ENCODE measurements at places on chromosomes 16 and 17.

- DNase-seq, result no peak
These were observed 302.1 kb downstream of the MAP2K6 start for GRCh38 chr17:69716556-69716955.

DNA sequence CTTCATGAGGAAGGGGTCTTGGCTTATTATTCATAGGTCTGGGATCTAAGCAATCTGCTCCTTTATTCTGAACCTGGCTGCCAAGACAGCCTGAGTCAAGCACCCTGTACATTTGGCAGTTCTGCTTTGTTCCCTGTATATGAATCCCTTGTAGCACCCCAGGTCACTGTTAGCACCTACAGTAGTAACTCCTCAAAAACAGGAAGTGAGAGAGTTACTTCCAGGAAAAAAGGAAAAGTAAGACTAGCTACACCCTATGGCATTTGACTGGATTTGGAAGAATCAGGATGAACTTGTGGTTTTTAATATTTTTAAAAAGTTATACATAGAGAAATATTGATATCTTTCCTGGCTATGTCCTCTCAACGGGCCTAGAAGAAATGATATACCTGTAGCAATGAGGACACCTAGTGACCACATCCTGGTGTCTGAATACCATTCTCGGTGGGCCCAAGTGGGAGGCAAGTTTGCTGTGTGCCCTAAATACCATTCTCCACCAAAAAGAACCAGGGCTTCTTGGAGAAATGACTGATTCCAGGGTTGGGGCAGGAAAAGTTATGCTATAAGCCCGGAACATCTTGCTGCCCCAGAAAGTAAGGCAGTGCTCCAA lies 9.9 kb downstream of the ANKRD40 start:
- DNase-seq, result no peak

GRCh38 chr16:23267647-23268046 lies 34.5 kb upstream of the SCNN1B start:
- DNase-seq, result no peak

DNA sequence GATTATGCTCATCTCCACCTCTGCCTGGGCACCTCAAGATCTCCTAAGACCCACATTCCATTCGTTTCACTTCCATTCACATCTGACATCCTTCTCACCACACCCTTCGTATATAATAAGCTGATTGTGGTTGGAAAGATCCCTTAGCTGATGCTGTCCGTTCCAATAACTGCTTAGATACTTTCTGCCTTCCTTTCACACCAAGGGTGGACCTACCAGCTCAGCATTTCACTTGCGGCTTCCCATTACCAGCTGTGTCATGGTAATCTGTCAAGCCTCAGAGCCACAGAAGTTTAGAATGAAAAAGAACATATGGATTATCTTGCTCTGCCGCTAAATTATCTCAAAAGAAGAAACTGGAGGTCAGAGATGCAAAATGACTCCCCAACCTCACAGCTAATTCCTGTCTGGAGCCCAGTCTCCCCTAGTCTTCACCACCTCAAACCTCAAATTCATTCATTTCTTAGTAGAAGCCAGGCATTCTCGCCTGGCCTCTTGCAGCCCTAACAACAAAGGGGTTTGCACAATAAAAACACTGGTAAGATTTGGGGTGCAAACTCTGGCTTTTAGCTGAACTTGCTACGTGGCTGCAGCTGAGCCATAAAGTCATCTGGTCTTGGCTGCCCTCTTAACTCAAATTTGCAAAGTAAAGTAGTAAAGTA lies 182.8 kb upstream of the HS3ST3A1 start:
- no peak for DNase-seq

- DNase-seq, result no peak
These were observed 81.1 kb downstream of the CACNG1 start for GRCh38 chr17:67125417-67125816.

GRCh38 chr17:60406887-60407286 lies 15.0 kb upstream of the USP32 start:
- DNase-seq, result no peak

DNA sequence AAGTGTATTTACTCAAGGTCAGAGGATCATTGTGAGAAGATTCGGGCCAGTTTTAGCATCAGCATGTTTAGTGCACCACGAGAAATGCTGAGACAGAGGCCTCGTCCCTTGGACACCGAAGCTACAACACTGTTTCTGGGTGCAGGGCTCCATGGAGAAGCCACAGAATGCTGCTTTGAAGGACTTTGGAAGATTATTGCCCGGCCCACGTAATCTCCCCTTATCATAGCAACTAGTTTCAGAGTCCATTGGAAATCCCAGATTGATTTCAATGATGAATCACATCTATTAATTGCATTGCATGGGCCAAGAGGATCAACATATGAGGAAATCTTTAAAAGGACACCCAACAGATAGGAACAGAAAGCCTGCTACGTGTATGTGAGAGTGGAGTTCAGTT lies 156.0 kb downstream of the MAF start:
- DNase-seq, result no peak

DNA sequence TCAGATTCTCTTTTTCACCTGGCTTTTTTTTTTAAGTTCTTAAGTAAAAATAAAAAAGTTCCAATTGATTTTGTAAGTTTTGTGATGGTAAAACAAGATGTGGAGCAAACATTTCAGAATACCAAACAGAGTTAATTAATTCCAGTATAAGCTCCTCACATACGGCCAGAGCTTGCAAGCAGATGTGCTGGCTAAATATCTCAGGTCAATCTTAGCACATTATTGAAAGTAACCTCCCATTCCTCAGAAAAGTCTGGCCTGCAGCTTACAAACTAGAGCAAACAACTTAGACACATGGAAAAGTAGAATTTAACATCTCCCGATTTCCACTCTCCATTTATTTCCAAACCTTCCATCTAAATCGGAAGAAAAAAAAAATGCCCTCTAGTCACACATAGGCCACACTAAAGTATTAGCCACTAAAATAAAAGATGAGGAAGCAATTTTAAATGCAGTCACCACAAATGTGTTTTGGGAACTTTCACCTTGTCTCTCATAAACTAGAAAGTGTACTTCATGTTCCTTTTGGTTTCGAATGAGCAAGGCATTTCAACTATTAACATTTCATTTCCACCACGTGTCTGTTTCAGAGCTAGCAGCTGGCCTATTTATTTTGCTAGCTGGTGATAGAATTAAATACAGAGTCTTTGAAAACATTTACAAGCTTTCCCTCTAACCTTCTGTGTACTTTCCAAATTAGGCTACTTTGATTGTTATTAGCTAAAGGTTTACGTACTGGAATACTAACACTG lies 143.3 kb downstream of the STX8 start:
- no peak for DNase-seq

DNA sequence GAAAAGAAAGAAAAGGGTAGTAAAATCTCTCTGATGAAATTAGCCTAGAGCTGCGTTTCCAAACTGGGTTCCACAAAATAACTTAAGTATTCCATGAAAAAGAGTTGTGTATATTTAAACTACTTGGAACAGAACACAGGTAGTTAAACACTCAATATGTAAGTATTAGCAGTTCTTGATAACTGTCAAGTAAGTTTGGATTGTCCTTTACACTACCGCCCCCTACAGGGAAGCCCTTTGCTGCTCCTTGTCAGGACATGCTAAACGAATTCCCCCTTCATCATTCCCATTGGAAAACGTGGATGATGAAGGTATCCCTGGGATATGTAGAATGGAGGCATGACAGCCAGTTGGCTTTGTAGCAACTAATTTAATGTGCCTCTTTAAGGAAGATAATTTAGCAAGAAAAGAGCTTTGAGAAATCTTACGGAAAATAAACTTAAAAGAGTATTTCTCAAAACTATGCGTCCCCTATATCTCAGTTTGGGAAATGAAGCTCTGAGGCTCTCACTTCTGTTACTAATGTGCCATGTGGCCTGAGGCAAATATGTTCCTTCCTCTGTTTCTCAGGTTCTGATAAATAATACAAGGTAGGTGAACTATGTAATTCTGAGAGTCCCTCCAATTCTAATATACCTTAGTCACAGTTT lies 18.8 kb downstream of the NCBP3 start:
- no peak for DNase-seq

DNA sequence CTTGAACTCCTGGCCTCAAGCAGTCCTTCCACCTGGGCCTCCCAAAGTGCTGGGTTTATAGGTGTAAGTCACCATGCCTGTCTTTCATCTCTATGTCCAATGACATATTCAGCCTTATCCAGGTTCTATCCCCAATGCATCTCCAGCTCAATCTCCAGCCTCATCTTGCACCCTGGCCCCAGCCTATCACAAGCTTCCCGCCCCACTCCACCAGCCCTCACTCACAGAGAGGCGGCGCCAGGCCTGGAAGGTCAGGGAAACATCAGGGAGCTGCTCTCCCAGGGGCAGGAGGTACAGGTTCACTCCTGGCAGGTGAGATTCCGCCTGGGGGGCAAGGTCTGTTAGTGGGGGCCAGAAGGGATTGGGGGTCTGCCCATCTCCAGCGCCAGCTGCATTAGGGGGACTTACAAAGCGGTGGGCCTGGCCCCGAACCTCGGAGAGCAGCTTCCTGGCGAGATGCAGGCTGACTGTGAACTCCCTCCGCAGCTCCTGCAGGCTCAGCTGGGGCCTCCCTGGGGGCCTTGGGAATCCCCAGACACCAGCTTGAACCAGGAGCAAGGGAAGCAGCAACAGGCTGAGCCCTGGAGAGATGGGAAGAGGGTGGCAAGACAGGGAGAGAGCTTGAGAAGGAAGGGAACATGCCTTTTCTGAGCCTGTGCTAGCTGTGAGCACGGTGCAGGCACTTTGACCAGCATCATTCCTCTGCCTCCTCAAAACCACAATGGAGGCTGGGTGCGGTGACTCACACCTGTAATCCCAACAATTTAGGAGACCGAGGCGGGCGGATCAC lies 3.0 kb downstream of the IL27 start:
- no peak for DNase-seq

GRCh38 chr17:56173958-56174835 lies 20.9 kb downstream of the ANKFN1 start:
- no peak for DNase-seq

DNA sequence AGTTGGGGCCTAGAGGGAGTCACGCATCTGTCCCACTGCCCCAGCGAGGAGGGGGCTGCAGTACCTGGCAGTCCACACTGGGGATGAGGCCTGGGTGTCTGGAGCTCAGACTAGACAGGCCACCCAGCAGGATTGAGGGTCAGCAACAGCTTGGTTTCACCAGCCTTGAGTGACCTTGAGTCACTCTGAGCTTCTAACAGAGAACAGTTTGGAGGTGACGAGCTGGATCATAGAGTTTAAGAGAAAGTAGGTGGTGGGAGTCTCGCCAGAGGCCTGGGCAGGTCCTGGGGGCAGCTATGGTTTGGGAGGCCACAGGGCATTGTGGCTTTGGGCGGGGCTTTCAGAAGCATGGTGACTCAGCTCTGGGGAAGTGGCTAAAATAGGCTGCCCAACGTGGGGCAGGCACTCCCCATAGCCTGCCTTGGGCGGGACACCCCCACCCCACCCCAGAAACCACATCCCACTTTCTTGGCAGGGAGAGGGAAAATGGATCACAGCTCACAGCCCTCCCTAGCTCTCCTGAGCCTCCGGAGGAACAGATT lies 20.5 kb downstream of the CDC42EP4 start:
- DNase-seq, result peak; percentile 60

DNA sequence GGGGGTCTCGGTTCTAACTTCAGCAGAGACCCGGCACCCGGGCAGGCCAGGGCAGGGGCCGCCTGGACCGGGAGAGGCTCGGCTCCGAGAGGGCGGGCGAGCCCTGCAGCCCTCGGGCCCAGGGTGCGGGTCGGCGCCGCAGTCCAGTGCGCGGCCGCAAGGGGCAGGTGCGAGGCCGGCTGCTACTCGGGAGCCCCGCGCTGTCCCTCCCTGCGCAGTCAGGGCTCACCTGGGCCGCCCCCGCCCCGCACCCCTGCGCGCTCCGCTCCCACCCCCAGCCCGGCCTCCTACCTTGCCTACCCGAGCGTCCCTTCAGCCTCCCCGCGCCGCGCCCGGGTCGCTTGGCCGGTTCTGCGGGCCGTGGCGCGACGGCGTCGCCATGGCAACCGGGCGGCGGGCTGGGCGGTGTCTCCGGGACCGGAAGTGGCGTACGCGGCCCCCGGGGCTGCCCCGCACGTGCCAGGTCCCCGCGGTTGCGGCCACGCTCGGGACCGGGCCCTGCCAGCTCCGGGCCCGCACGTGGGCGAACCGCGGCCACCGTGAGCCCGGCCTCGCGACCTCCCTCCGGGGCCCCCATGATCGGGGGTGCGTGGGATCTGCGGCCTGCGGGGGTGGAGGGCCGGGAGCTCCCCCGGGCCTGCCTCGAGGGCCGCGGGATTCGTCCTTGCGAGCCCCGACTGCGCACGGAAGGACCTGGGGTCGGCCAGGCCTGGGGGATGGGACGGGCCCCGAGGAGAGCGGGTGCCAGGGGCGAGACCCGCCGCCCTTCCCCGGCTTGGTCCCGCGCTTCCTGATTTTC lies at the start of gene CYB561:
Gene CYB561, minus strand, starts transcription at position 353 of the 799 bp plus-strand sequence. CDS start 8,759 bp downstream, outside the sequence.
- peak; percentile 45 for DNase-seq

DNA sequence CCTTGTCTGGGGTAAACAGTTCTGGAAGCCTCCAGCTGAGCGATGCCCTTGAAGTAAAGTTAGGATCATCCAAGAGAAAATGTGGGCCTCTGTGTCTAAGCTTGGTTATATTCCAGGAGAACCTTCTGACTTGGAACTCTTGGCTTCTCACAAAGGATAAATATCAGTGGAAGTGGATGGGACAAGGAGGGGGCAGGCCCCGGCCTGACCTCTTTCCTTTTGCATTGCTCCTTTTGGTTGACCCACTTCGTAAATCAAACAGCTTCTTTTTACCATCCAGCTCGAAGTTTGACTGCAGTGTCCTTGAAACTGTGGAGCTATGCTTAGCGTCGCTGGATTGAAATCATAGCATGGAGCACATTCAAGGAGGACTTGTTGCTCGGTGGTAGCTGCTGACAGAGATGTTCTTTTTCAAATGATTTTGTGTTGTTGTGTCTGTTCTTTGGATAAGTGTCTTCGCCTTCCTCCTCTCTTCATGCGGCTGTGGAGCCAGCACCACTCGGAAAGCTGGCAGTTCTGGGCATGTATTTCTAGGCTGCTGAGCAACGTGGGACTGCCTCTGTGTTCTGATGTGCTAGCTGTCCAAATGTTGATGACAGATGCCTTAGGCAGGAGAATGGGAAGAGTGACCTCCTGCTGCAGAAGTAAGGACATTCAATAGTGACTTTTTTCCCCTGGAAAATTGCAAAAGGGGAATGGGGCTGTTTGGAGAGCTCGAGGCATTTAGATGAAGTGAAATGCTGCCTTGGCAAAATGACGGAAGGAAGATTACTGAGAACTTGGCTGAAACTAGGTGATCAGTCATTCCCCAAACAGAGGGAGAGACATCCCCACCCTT lies 4.5 kb downstream of the MINK1 start:
- DNase-seq, result no peak

GRCh38 chr16:13866073-13866472 lies 53.9 kb upstream of the ERCC4 start:
- peak; percentile 11 for DNase-seq

Measured in GOT3 (cell line).